ENCODE measurements at places on chromosomes 12 and 14. TPM values are rescaled to one million over a fixed set of nuclear protein-coding genes. Genes with fewer than 3 reads are reported as not detected.

DNA sequence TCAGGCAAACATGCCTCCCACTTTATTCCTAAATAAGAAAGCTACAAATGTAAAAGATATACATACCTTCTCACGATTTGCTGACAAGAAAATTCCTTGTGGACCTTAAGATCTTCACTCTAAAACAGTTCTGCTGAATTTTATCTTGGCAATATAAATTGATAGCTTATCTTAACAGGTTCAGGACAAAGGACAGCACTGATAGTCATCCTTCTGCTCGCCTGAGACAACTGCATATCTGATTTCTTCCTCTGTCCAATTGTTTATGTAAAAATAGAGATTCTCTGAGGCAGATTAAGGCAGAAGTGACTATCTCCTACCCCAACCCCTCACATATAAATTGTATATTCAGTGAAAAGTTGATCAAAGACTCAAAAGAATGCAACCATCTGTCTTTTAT is 44.9 kb downstream of the CAPZA3 start:
- no peak for ATAC-seq

The OR4E2 gene
- not detected for total RNA-seq

DNA sequence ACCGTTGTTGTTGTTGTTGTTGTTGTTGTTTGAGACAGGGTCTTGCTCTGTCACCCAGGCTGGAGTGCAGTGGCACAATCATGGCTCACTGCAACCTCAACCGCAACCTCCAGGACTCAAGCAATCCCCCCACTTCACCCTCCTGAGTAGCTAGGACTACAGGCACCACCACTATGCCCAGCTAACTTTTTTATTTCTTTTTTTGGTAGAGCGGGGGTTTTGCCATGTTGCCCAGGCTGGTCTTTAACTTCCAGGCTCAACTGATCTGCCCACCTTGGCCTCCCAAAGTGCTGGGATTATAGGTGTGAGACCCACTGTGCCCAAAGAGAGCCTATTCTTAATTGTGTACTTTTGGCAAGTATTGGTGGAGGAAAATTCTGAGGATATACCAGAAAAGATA is 25.7 kb downstream of the MOK start:
- no peak for ATAC-seq

- ATAC-seq = no peak
Measured at GRCh38 chr12:64735442-64735841, 23.8 kb downstream of the GNS start.

GRCh38 chr14:78618368-78618767 is 448.2 kb downstream of the NRXN3 start:
- no peak for ATAC-seq

The P2RX2 gene
- not detected for total RNA-seq
